ENCODE measurements at places on chromosomes 2 and 18.

GRCh38 chr2:43531251-43531650, 64.6 kb downstream of the THADA start:
- DNase-seq, result no peak

DNA sequence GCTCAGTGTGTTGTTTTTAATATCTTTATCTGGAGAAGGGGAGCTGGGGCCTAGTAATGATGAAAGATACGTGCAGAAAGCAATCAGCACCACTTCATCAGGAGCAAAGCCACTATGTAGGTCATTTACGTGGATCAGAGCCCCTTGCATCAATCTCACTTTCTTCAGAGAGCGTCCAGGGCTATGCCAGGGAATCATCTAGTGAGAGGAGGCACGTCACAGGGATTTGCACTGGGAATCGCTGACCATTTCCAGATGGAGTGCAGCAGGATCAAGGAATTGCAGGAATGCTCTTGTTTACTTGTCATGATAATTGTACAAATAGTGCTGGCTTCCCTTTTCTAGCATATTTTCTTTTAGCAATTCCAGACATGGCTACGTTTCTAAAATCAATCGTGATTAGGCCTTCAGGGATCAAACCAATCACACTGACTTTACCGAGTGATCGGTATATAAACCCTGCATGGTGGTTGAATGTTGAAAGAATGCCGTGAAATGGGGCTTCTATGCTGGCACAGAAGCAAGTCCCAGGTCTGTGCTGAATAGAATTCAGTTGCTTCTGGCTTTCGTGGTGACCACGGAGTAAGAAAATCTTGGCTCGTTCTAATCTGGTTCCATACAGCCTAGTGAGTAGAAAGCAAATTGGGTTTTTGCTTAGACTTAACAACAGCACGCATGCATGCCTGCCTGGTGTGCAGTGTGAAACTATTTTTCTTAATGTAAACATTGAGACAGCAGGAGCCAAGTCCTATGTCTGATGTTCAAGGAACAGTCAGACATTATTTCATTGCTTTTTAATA, 122.8 kb downstream of the TMEM200C start:
- DNase-seq, result peak; percentile 42

GRCh38 chr2:40746191-40746590, 294.3 kb upstream of the SLC8A1 start:
- no peak for DNase-seq

DNA sequence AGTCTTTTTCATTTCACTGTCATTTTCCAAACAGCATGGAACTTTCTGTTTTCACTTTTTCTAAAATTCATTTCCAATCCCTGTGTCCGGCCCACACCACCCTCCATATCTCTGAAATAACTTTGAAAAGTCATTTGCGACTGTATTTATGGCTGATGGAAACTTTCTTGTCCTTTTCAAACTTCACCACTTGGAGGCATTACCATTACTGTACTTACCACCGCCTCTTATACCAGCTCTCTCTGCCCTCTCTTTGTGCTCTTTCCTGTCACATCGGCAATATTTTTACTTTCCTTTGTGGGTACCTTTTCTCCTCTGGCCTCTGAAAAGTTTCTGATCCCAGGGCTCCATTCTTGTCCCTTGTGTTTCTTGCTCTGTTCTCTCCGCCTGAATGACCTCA, 39.5 kb upstream of the IL1RL1 start:
- DNase-seq, result no peak

DNA sequence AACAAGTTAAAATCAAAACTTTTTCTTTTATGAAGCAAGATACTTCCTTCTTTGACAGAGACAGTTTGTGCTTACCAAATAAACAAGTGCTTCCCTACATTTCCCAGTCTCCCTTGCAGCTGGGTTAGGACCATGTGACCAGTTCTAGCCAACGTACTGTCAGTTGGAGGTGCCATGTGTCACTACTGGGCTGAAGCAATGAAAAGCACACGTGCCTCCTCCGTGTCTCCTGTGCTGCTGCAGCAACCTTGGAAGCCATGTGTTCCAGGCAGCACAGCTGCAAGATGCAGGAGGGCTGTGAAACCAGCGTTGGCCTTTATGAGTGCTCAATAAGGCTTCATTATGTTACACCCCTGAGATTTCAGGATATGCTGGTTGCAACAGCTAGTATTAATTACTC, 93.2 kb downstream of the DHRS9 start:
- no peak for DNase-seq

Measured in fibroblast of skin of right biceps (primary cell).